Activated T-helper 1 cell treated with anti-CD3 and anti-CD28 coated beads, Interleukin-12 subunit alpha, Interleukin-12 subunit beta, Interleukin-2, Interleukin-4 antibody, amounts not matched to agents 30 ng/mL and 10 ng/mL and 1 ng/mL, durations not matched to agents 14 hours and 24 hours and 36 hours (primary cell): ENCODE measurements at places on chromosomes 12 and 14. TPM values are rescaled to one million over a fixed set of nuclear protein-coding genes. Genes with fewer than 3 reads are reported as not detected.

Gene PTCSC3
- not detected in 2 replicates for total RNA-seq

Gene NOS1
- not detected in 2 replicates for total RNA-seq

Gene NRL
- total RNA-seq = 2.1 and 2.7 TPM in 2 replicates

Gene SINHCAF
- 270 and 276 TPM in 2 replicates for total RNA-seq

Gene PPP4R4
- total RNA-seq = 2.2 and 2.4 TPM in 2 replicates

Gene BEGAIN
- total RNA-seq = 2.5 and 2.8 TPM in 2 replicates

Gene FAR2
- 5.2 and 5.4 TPM in 2 replicates for total RNA-seq

Gene CLEC4D
- not detected in 2 replicates for total RNA-seq

Gene TSPAN19
- not detected in 2 replicates for total RNA-seq

Gene FOXN4
- total RNA-seq = not detected in 2 replicates

Gene FGF6
- total RNA-seq = not detected in 2 replicates

Gene ARG2
- 5.2 and 7.1 TPM in 2 replicates for total RNA-seq
